Central memory CD4-positive, alpha-beta T cell (primary cell): ENCODE measurements at places on chromosomes 2 and 18.

GRCh38 chr2:234015861-234016260 lies 34.6 kb upstream of the SPP2 start:
- no peak for DNase-seq

- DNase-seq, result no peak
Measured at GRCh38 chr2:239873656-239874635, 151.2 kb downstream of the NDUFA10 start.

DNA sequence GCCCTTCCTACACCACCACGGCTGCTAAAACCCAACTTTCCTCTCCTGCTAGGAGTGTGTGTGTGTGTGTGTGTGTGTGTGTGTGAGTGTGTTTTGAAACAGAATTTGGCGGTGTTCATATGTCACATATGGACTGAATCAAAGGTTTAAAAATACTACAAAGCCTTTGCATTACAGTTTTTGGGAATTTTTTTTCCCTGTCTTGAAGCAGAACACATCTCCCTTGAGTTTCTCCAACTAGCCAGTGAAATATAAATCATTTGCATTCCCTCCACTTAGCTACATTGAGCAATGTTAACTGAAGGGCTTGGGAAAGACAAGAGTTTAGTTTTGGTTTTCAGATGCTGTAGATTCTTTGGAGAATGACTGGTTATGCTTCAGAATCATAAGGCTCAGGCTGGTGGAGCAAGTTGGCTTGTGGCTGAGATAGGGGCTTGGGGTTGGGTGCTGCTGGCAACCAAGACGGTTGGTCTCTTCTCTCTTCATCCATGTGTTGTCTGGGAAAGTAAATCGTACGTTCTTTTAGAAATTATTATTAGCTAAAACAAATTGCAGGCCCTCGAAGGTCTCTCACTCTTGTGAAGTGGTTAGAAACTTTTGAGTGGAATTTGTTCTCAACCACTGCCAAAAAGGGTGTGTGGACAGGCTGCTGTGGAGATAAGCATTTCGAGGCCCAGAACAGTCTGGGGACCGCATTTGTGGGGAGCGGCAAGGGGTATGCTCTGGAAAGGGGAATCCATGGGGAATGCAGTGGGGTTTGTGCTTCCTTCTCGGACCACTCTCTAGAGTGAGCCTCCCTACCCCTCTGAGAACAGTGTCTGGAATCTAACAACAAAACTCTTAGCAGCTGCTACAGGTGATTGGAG lies 1.4 kb downstream of the NRP2 start:
- no peak for DNase-seq

DNA sequence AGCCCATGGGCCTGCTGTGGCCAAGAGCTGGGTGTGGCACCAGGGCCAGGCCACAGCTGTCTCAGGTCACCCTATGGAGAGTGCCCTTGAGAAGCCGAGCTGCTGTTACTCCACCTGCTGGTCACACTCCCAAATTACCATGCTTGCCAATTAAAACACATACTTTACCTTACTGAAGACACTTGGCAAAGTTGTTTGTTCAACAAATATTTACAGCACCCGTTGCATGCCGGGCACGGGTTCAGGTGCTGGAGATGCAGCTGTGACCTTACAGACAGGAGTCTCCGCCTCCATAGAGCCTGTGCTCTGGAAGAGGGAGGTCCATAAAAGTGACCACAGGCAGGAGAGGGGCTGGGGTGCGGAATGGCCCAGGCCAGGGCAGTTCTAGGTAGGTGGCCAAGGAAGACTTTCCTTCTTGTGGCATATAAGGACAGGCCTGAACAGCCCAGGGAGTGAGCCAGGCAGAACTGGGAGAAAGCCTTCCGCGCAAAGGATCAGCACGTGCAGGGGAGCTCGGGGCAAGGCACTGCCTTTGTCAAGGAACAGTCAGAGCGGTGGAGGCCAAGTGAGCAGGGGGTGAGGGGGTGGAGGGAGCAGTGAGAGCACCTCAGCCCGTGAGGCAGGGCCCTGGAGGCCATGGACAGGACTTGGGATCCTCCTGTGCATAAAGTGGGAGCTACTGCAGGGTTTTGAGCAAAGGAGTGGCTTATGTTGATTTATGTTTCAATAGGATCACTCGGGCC lies 23.6 kb upstream of the RBM44 start:
- no peak for DNase-seq

- no peak for DNase-seq
Measured at GRCh38 chr2:144648837-144649465, 129.0 kb upstream of the ZEB2 start.

DNA sequence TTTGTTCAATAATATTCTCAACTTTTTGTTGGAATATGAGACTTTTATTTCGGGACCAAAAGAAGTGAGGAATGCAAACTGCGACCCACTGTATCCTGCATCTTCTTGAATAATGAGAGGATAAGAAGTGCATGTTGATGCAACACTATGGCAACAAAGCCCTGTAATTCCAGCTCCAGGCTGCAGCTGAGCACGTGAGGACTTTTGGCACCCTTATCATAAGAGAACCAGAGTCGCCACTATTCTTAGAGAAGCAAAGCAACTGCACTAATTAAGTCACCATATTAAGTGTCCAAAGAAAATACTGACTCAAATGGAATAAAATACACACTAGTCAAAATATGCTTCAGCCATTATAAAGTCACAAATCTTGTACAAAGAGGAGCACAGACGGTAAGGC lies 65.8 kb downstream of the FAM210A start:
- DNase-seq, result no peak

DNA sequence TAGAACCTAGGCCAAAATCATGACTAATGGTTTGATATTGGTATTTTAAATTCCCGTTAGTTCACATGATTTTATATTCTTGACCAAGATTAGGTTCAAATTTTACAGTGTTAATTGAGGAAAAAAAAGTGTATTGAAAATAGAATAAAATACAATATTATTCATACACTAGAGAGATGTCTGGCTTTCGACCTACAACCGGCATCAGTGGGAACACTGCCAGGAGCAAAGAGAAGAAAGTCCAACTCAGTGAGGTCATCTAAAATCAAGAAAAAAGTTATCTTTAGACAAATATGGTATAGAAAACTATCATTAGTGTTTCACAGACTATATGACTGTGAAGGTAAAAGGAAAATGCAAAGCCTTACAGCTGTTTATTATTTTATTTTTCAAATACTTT lies 81.5 kb downstream of the PIGN start:
- DNase-seq, result no peak

DNA sequence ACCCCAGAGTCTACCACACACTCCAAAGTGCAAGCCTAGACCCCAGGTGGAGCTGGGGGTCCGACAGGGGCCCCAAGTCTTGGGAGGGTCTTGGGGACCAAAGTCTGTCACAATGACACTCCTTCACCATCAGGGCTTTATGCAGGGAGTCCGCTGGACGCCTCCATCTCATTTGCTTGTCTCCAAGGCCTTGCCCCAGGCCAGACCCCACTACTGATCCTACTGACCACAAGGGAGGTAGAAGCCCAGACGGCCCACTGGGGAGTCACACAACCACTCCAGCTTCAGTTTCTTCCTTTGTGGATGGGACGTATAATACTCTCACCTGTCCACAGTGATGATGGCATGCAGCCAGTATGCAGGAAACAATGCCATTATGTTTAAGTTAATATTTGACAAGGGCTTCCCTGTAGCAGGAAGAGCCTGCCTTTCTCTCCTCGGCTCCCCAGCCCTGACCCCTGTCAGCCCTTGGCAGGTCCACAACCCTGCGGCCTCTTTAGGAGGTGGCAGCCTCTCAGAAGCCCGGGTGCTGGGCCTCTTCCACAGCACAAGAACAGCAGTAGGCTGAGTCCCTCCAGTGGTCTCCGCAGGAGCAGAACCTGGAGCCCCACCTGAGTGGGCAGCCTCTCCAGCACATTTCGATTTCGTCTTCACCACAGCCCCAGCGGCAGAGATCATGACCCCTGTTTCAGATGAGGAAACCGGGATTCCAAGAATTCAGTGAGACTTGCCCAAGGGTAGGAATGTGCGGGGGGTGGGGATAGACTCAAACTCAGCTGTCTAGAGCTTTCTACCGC lies 6.5 kb downstream of the BIN1 start:
- no peak for DNase-seq

DNA sequence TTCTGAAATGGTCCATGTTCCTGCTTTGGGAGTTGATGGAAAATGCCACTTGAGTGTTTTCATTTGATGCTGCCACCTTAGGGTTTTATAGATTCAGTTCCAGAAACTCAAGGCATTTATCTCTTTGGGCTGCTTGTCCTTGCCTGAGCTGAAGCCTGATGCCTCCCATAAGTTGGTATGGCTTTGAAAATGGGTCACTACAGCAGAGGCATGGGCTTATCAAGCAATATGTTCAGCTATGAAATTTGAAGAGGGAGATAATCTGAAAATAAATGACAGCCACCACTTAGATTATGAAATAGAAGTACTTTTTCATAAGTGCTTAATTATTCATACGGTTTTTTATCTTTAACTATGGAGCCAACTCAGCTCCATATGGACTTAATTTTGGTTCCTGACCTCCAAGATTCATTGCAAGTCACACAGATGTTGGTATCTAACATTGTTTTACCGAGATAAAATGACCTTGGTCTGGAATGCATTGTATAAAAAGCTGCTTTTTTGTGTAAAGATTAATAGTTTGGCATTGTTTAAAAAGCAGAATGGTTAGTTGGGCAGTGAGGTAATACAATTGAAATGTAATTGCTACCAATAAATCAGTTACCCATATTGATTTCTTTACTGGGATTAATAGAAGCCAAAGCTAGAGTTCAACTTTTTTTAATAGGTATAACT lies 4.5 kb downstream of the SLC14A1 start:
- DNase-seq, result no peak

DNA sequence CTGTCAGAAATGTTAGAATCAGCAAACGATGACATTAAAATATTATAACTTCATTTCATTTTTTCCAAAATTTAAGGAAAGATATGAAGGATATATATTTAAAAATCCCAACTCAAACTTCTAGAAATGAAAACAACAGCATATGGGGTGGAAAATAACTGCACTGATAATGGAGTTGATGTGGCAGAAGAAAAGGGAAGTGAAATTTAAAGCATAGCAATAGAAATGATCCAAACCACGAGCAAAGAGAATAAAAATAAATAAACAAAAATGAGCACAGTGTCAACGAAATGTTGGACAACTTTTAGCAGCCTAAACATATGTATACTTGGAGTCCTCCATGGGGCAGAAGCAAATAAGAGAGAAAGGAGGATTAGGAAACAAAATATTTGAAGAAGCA lies 280.2 kb downstream of the KCNJ3 start:
- no peak for DNase-seq
